Cardiac fibroblast (primary cell): ENCODE measurements at places on chromosomes 1 and 21.

DNA sequence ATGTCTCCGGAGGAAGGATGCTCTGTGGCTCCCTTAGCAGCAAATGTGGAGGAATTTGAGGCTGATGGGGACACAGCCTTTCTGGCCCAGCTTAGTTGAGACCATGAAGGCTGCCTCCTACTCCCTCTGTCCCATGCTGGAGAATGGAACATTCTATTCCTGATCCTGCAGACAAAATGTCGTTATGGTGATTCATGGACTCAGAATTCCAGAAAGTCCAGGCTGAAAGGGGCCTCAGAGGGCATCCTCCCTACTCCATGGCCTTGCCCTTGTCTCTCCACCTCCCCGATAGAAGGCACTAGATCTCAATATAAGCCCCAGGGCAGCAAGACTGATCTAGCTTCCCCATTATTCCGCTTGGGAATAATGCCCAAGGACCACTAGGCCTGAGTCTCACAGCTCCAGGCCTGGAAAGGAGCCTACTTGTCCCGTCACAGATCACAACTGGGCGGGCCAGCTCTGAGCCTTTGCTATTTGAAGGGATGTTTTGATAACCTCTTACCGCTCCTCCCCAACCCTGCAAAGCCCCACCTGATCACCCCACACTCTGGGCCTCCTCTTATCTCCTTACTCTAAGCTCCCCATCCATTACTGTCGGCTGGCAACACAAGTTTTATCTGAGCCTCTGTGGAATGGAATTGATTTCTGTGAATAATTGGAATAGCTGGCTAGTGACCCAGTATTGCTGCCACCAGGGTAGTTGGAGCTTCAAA, 52.8 kb upstream of the TRABD2B start:
- DNase-seq, result no peak

DNA sequence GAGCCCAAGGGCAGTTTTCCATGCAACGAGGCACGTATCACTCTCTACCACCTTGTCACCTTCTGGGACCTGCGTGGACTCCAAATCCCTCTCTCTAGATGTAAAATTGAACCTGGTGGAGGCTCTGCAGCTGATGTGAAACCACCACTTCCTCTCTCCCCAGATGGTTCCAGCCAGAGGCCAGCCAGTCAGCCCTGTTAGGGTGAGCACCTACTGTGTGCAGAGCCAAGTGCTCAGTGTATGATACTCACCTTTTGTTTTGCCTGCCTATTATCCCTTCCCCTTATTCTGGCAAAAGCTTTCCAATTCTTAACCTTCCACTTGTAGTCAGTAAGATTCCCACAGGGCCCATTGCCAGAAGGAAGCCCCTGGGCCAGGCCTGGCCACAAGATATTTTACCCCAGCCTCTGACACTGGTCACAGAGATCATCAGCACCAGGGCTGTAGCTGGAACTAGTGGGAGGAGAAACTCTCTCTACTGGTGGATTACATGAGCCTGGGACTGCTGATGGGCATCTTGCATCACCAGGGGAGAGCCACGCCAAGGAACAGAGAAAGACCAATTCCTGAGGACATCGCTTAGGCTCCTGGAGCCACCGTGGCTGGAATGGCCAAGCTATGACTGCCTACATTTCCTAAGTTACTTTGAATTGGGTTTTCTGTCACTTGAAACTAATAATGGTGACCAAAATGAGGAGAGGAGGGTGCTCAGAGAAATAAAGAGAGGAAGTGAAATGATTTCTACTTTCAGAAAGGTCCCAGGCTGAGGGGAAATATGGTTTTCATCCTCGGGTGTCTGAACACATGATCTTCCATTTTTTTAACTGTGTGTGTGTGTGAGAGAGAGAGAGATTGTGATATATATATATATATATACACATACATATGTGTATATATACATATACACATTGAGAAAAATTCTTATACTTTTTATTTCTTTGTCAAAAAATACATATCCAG, 26.6 kb upstream of the RD3 start:
- DNase-seq, result no peak

DNA sequence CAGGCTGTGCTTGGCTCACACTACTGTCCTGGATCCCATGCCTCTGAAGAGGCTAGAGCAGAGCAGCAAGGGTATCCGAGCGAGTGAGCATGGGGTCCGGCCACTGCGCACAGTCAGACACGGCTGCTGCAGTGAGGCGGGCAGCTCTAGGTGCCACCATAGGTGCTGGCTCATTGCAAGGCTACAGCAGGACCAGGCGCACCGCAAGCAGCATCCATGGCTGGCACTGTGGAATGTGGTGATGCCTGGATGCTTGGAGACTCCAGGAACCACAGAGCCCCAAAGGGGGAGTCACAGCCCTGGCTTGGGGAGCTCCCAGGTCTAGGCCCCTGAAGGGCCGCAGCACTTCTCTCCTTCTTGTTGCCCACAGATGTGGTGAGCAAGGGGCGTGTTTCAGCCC, 47.2 kb downstream of the ATP6V1G3 start:
- no peak for DNase-seq

GRCh38 chr1:74681449-74681848, 7.9 kb upstream of the ERICH3 start:
- DNase-seq, result no peak

- DNase-seq, result peak; percentile 44
Measured at GRCh38 chr21:36104317-36105300, 30.3 kb upstream of the CBR3 start.

- DNase-seq, result peak; percentile 84
Measured at GRCh38 chr1:184953600-184954219, 20.6 kb downstream of the NIBAN1 start.

DNA sequence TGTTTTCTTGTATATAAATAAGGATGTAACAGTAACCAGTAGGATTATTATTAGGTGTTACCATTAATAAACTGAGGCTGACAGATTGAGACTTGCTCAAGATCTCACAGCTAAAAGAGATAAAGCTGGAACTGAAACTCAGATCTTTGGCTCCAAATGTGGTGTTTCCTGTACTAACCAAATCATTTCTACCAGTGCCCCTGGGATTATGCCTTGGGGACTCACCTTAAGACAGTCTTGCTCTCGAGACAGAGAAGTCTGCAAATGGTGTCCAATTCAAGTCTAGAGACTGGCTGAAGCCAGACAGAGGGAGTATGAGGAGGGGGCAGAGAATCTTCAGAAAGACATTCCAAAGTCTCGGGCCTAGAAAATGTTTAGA, 593 bp upstream of the CD53 start:
- DNase-seq, result no peak

DNA sequence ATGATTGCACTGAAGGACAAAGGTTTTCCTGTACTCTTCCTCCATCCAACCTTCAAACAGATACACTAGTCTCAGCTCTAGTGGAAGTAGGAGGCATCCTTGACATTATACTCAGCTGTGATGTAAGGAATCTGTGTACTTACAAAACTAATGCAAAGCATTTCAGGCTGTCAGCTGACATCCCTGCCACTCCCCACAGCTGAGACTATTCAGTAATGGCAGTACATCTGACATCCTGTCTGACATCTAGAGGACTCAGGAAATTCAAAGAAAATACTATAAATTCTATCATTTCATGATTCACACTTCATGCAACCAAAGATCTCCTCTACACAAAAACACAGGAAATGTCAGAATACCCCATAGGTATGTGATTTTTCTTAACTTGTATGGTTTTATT, 325.8 kb downstream of the SMYD3 start:
- DNase-seq, result no peak

DNA sequence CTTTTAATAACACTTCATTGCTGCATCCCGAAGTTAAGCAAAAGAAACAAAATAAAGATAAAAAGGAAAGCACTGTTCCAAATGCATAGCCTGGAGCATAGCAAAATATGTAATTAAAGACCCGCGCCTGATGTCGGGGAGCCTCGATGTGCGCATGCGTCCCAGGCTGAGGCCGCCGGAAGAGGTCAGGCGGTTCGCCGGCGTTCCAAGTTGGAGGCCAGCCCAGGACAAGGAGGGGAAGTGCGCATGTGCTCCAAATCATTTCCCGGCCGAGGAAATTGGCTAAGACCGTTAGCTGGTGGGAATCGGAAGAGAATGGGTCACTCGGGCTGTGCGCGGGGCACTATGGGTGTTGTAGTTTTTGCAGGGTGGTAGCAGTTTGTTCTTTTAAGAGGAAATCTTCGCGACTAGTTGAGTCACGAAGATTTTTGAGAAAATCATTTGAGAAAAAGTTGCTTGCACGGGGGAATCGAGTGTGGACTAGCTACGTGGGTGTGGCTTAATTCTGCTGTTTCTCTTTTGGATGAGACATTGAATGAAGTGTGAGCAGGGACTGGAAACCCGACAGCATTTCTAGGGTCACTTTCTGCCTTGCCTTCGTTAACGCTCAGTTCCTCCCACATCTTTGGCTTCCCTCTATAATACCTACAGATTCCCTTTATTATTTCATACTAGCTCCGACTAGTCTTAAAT, 31.0 kb upstream of the CD1D start:
- peak; percentile 99 for DNase-seq

GRCh38 chr1:241531195-241532161, 700 bp upstream of the KMO start:
- peak; percentile 81 for DNase-seq

GRCh38 chr21:33936301-33937038, 20.9 kb upstream of the ATP5PO start:
- DNase-seq, result peak; percentile 42

GRCh38 chr1:116842654-116843053, 67.1 kb upstream of the PTGFRN start:
- DNase-seq, result no peak

DNA sequence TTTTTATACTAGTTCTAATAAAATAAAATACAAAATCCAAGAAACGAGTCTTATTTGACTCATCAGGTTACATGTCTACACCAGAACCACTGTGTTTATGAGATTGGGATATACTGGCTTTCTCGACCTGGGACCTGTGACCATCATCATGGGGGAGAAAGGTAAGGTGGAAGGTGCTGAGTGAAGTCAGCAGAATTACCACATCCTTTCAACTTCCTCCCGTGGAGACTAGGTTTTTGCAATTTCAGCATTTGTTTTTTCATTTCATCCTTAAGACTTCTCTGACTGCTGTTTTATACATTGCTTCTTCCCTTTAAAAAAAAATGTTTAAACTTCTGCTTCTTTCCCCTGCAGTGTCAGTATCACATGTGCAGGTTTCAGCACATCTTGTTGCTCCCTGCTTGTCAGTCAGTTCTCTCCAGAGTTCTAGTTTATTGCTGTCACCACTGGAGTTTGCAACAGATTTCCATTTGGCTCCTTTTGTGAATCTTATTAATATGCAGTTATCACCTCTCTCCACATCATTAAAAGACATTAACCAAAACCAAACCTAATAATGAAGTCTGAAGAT, 60.4 kb upstream of the HAO2 start:
- no peak for DNase-seq

DNA sequence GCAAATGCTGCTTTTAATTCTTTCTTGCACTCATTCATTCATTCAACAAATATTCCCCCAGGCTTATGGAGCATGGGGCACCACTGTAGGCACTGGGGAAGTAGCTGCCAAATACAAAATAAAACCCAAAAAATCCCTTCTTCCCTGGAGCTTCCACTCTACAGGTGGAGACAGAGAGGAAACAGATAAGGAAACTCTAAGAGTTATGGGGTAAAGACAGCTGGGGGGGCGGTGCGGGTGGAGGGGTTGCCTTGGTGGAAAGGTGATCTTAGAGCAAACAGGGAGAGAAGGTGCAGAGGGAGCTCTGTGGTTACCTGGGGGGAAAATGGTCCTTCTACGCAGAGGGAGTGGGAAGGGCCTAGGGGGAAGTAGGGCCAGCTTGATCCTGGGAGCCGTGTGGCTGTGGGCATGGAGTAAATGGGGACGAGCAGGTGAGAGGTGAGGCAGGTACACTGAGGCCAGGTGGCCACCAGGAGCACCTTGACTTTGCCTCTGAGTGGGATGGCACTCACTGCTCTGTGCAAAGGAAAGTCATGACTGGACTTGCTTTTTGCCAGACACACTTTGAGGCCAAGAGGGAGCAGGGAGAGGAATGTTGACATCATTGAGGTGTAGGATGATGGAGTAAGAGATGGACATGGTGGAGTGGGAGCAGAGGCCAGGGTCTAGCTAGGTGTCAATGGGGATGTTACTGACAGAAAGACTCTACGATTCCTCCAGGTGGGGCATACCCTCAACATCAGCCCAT, 152.0 kb downstream of the ETS2 start:
- DNase-seq, result no peak

GRCh38 chr1:2229037-2229864, 1.1 kb downstream of the SKI start:
- DNase-seq, result peak; percentile 85

- DNase-seq, result no peak
Measured at GRCh38 chr1:155136748-155137147, 1.1 kb downstream of the SLC50A1 start.

- peak; percentile 53 for DNase-seq
Measured at GRCh38 chr1:244329591-244330317, 122.0 kb downstream of the ADSS2 start.

DNA sequence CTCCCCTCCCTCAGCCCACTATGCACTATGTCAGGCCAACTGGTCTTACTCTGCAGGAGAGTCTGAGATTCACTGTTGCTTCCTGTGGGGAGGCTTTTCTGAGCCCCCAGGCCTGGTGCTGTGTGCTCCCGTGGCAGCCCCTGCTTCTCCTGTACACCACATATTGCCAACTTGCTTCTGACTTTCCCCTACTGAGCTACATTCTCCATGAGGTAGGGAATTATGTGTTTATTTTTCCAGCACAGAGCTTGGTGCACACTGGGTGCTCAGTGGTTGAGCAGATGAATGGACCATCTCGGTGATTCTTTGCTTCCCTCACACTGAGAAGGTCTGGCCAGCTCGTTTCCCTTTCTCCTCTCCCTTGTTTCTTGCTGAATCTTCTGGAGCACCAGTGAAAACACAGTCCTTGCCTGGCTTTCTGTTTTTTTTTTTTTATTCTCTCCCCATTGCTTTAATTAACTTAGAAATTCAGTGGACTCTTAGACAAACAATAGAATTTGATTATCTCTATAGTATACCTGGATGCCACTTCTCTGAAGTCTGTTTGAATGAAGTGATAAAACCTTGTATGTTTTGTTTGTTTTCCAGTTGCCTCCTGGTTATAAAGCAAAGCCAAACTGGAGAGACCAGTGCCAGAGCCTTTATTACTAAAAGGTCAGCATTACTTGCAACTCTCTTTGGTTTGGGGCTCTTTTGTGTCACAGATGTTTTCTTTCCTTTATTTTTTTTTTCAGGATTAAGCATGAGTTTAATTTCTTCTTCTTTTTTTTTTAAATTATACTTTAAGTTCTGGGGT, 50.3 kb upstream of the CNIH3 start:
- no peak for DNase-seq

DNA sequence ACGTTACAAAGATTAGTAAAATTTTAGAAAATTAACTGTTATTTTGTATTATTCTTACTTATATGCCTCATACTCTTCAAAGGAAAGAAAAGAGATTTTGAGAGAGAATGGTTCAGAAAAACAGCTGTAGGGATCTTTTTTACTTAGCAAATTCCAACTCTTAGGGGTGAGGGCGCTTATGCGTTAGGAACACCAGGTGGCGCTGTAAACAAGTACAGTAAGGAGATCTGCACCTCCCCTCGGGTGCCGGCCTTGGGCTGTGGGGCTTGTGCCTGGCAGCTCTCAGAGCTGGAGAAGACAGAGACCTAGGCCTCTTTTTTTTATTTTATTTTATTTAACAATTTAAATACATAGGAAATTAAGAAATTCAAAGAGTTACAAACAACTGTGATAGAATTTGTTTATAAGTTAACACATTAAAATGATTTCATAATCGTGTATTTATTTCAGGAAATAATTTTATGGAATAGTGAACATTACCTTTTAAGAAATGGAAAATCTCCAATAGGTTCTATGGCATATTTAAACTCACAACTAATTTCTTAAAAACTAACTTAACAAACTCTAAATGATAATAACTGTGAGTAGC, 32.6 kb downstream of the UTP25 start:
- peak; percentile 95 for DNase-seq
